ENCODE measurements at places on chromosomes 1 and 21. TPM values are rescaled to one million over a fixed set of nuclear protein-coding genes. Genes with fewer than 3 reads are reported as not detected.

- no peak for DNase-seq
These were observed 66.6 kb upstream of the CACHD1 start for GRCh38 chr1:64403331-64403730.

DNA sequence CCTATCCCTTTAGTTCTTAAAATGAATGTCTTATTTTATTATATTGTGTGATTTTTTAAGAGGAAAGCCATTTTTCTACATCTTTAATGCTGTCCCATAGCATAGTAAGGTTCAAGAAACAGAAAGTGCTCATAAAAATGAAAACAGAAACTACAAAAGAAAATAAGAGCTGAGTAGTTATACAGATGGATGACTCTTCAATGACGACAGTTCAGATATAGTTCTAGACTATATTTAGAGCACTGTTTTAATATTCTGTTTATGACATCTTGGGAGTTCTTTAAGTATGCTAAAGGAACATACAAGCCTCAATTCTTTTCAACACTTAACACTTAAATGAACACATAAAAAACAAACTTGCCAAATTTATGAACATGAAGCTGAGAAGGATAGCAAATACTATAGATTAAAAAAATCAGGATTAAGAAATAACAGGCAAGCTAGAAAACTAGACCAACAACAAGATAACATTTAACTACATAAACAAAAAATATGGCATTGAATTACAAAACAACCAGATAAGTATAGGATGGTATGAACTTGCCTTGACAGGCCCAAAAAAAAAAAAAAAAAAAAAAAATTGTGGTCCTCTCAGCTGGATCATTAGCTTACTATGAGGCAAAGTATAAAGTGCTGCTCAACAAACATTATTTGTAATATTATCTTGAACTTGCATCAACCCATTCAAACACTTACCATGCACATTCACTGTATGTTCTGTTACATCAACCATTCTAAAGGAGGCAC, 87.9 kb downstream of the ZZZ3 start:
- no peak for DNase-seq

DNA sequence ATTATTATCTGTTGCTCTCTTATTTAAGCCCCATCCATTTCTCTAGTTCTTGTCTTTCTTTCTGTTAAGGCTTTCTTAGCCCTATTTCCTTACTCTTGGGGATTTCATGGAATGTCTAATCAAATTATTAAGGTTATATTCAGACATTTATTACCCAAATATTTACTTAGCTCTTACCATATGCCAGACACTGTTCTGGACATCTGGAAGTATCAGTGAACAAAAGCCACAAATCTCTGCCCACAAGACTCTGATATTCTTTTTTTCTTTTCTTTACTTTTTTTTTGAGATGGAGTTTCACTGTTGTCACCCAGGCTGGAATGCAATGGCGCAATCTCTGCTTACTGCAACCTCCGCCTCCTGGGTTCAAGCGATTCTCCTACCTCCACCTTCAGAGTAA, 74.3 kb upstream of the NBL1 start:
- no peak for DNase-seq

LRRC71 gene
- not detected for total RNA-seq

ARHGAP29 gene
- 4.1 TPM for total RNA-seq

All from esophagus squamous epithelium (tissue), 5 donors.